ENCODE measurements at places on chromosomes 16 and 17.

DNA sequence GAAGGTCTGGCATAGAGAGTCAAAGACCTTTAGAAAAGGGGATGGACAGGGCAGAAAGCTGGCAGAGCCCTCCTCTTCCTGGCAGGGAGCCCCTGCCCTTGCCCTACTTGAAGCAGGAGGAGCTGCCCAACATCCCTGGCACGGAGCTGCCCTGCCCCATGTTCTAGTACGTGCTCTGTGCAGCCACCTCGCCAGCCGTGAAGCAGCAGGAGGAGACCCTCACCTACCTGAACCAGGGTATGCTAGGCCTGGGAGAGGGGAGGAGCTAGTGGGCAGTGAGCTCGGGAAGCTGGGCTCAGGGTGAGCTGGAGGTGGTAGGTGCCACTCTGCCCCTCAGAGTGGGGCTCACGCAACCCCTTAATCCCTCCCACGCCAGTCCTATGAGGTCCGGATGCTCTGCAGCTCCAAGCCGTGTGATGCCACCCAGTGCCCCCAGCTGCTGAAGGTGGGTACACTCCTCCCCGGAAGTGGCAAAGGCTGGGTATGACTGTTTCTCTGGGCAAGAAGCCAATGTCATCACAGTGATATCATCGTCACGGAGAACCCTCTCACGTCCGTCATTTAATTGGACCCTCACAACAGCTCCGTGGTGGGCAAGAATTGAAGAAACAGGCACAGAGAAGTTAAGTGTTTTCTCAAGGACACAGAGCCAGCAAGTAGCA, 12.7 kb upstream of the STAC2 start:
- peak; percentile 29 for DNase-seq

- DNase-seq = peak; percentile 18
Measured at GRCh38 chr17:48997103-48997826, at the start of gene IGF2BP1. Gene IGF2BP1 (plus strand): TSS chr17:48997385. CDS start chr17:48997746, 361 bp downstream.

DNA sequence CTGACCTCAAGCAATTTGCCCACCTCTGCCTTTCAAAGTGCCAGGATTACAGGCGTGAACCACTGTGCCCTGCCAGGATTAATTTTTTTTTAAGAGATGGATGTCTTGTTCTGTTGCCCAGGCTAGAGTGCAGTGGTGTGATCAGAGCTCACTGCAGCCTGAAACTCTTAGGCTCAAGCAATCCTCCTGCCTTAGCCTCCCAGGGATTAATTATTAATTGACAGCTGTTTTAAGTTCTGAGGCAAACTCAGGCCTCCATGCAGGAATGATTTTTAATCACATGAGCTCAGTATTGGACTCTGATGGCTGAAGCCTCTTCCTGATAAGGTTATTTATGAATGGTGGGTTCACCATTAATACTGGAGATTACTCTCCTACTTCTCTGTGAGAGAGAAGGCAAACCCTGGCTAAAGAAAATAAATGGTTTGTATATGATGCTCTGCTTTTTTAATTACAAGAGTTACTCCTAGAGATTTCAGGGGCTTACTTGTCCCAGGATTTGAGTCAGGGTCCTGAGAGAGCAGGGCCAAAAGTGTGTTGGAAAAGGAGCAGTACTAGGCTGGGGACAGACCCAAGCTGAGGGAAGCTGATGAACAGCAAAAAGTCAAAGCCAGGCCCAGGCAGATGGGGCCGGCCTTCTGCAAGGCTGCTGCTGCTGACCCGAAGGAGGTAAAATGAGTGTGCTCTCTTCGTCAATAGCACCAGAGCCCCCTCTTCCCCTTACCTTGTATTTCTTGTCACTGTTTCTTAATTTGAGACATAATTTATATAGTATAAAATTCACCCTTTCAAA, 56.9 kb upstream of the HAS3 start:
- no peak for DNase-seq

GRCh38 chr16:15031586-15031985, 24.3 kb downstream of the NTAN1 start:
- no peak for DNase-seq

GRCh38 chr16:14668556-14669223, 25.4 kb downstream of the PLA2G10 start:
- DNase-seq = no peak

GRCh38 chr17:2053380-2054261, 1.3 kb upstream of the HIC1 start:
- DNase-seq = peak; percentile 55

GRCh38 chr16:83887080-83887479, 11.8 kb upstream of the MLYCD start:
- no peak for DNase-seq

DNA sequence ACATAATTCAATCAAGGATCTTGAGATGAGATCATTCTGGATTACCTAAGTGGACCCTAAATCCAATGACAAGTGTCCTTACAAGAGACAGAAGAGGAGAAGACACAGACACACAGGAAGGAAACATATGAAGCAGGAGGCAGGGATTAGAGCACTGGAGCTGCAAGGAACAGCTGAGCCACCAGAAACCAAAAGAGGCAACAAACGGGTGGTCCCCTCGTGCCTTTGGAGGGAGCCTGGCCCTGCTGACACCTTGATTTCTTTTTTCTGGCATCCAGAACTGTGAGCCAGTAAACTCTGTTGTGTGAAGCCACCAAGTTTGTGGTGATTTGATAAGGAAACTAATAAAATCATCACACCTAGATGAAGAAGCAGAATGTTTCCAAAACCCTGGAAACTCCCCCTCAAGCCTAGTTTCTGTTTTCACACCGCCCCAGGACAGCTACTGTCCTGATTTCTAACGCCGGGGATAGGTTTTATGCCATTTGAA, 115.2 kb downstream of the PITPNC1 start:
- DNase-seq = no peak

DNA sequence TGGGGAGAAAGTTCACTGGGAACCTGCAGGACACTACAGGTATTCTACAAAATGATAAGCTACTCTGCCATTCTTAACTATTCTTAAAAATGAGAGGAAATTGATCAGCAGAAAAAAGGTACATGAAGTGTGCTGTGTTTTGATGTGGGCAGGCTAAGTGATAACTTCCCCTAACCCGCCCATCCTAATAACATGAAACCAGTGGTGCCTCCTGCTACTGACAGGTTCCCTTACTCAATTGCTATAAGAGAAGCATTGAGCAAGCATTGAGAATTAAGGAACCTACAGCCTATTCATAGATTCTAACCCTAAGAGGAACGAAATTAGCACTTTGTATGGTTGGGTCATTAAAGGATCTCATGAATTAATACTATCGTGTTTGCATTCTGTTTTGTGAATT, 18.9 kb downstream of the XYLT1 start:
- no peak for DNase-seq

DNA sequence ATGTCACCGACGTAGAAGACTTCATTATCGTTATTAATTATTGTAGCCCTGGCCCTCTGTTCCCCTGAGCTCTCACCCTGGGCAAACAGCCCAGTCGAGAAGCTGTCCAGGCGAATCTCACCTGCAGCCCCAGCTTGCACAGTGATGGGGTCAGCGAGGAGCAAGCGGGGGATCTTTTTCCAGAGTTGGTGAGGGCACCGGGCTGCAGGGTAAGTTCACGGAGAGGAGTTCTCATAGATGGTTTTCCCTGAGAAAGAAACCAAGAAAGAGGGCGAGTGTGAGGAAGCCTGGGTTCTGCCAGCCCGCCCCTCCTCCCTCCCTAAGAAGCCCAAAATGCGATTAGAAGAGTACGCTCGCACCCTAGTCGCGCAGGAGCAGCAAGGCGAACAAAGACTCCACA, 436 bp downstream of the SPAG5 start:
- DNase-seq = no peak

- no peak for DNase-seq
Measured at GRCh38 chr17:69075823-69076222, 15.1 kb upstream of the ABCA9 start.

DNA sequence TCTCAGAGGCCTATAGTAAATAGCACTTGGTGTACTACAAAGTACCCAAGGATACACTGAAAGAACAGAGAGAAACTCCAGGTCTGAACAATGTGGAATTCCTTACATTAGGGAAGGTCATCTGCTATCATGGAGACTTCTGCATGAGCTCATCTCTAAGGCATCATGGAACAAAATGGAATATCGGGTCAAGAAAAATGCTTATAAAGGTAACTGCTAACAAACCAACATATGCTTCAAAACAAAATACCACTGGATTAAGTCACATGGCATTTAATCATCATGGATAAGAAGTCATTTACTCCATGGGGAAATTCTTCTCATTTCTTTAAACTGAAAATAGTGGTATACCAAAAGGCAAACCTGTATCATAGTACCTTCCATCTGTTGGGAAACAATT, 34.2 kb downstream of the TXNDC11 start:
- DNase-seq = no peak

GRCh38 chr16:59013930-59014329, 279.8 kb upstream of the GOT2 start:
- DNase-seq = no peak

DNA sequence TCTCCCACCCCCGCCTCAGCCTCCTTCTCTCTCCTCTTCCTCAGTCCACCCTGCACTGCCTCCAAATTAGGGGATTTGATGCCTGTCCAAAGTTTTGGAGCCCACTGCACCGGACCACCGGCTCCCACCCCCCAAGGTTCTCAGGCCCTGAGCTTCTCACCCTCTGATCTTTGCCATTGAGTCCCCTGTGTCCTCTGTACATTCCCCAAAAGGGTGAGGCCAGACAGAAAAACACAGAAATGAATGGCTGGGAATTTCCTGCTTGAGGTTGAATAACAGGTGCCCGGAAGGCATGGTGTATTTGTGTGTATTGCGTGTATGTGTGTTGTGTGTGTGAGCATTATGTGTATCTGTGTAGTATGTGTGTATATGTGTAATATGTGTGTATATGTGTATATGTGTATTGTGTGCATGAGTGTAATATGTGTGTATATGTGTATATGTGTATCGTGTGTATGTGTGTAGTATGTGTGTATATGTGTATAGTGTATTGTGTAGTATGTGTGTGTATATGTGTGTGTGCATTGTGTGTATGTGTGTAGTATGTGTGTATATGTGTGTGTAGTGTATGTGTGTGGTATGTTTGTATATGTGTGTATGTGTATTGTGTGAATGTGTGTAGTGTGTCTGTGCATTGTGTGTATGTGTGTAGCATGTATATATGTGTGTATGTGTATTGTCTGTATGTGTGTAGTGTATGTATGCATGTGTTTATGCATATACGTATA, 16.0 kb upstream of the CCL17 start:
- no peak for DNase-seq

GRCh38 chr17:3546521-3546920, 11.1 kb downstream of the TRPV3 start:
- no peak for DNase-seq

DNA sequence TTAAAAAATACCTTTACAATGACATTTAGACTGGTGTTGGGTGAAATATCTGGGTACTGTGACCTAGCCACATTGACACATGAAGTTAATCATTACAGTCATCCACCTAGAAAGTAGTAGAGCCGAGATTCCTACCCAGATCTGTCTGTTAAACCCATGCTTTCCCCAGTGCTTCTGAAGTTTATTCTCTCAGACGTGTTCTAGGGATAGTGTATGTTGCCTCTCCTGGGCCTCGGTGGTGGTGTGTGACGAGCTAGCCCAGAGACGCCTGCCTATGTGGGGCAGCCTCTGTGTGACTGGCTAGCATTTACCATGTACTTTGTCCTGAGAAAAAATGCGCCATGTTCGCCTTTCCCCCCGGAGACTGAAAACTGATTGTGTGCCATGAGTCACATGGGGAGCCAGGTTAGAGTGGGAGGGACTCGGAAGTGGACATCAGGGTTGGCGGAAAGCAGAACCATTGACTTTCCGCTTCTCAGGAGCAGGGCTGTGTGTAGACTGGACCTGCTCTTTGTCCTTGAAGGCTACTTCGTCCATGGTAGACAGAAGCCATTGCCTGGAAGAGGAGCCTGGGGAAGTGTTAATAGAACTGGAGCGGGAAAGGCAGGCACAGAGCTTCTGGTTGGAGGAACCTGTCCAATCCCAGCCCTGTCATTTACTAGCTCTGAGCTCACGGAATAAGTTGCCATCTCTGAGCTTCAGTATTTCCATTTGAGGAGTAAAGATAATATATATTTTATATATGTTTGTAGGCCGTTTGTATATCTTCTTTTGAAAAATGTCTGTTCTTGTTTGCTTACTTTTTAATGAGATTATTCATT, 235.5 kb downstream of the SNX29 start:
- no peak for DNase-seq

DNA sequence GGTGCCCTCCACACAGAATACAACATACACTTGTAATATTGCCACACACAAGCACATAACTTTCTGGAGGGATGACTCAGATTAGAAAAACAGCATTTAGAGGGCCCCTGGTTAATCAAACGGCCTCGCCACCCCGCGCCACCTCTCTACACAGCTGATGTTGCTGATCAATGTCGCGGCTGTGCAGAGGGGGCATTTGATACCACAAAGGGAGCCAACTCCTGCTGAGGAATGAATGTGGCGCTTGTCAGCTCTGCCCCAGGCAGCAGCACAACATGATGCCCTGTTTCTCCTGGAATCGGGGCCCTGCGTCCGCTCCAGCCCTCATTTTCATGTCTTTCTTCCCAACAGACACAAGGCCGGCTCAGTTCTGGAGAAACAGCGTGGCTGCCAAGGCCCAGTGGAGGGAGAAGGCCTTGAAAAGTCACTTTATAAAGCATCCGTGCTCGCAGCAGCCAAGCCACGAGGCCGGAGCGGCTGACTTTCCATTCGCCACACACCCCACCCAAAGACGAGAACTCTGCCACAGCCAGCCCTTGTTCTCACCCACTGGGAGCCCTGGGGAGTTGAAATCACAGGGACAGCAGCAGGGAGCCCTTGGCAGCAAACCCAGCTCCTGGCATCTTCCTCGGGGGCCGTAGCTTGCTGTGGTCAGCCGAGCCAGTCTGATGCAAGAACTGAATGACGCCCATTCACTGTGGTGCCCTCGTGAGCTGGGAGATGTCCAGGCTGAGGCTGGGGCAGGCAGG, 65.6 kb downstream of the XYLT1 start:
- DNase-seq = no peak

GRCh38 chr16:87608400-87608985, 6.2 kb downstream of the JPH3 start:
- no peak for DNase-seq

GRCh38 chr16:69554495-69554894, 11.3 kb upstream of the NFAT5 start:
- DNase-seq = no peak

GRCh38 chr17:28276011-28276410, 43.0 kb upstream of the TMEM97 start:
- no peak for DNase-seq
